Transverse colon (tissue), 4 donors: ENCODE measurements at places on chromosomes 1 and 21. TPM values are rescaled to one million over a fixed set of nuclear protein-coding genes. Genes with fewer than 3 reads are reported as not detected.

DNA sequence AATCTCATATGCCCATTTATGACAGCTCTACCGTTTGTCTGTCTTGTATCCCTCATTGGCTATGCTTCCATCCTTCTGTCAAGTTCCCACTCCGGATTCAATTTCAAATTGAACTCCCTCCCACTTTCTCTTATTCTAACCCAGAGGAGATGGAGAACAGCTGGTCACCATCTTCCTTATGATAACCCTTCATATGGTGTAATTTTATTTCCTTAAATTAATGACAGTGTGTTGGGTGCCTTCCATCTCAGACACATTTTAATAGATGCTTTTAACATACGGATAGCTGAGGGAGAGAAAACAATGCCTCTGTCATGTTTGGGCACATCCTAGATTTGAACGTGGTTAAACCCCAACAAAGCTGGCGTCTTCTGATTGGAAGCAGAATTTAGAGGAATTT, 103.0 kb upstream of the PLXNA2 start:
- no peak for DNase-seq
- H3K27ac ChIP-seq = no peak overlapping the region
- H3K4me1 ChIP-seq = no peaks in the 10 kb centered on the region
- no peaks in the 10 kb centered on the region for H3K36me3 ChIP-seq
- H3K4me3 ChIP-seq = no peak overlapping the region

- H3K4me3 ChIP-seq = no peak overlapping the region
- DNase-seq = no peak
- no peak overlapping the region for H3K27ac ChIP-seq
- H3K36me3 ChIP-seq = no peaks in the 10 kb centered on the region
Measured at GRCh38 chr1:205199931-205200299, 11.6 kb downstream of the DSTYK start.

CHAF1B gene
- 0.37 TPM for total RNA-seq

DNA sequence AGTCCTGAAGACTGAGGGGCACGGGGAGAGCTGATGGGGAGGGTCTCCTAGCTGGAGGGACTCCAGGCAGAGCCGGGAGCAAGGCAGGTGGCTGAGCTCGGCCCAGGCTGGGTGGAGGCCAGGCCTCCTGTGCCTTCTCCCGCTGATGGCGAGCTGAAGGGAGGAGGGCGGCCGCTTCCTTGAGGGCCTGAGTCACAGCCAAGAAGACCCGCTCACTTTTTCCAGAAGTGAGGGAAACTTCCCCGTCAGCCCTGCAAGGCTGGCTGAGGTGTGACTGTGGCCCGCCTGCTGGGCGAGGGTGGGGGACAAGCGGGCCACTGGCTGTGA, 1.7 kb upstream of the VWA1 start:
- H3K4me1 ChIP-seq = peaks cover 86% of the 10 kb centered on the region
- peak overlapping the region; percentile 17 for H3K4me3 ChIP-seq
- H3K27me3 ChIP-seq = no peaks in the 10 kb centered on the region
- no peaks in the 10 kb centered on the region for H3K36me3 ChIP-seq
- DNase-seq = no peak

DNA sequence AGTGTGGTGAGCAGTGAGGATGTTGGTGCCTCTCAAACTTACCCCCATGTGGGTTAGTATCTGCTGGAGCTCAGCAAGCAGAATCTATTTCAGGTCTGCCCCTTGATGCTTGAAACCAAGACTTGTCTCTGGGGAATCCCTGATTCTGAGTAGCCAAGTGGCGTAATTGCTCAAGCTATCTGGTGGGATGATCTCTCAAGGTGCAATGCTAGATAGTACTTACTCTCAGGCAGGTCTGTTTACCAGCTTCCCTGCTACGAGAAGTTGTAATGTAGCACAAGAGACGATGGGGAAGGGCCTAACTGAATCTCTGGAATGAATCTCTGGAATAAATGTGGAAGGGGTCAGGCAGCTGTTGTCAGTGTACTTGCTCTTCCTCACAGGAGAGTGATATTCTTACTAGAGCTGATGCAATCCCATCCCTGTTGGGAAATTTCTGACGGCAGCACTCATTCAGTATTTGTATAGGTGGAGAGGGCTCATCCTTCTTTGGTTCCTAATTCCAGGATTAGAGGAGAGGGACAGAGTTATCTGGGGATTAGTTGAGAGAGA, 65.4 kb downstream of the MACF1 start:
- H3K4me3 ChIP-seq = no peak overlapping the region
- H3K27me3 ChIP-seq = no peaks in the 10 kb centered on the region
- DNase-seq = peak; percentile 14
- H3K36me3 ChIP-seq = no peaks in the 10 kb centered on the region

CAPN9 gene
- total RNA-seq = 35.2 TPM

FAM229A gene
- 16.4 TPM for total RNA-seq

WNT3A gene
- not detected for total RNA-seq

HFM1 gene
- not detected for total RNA-seq

DNA sequence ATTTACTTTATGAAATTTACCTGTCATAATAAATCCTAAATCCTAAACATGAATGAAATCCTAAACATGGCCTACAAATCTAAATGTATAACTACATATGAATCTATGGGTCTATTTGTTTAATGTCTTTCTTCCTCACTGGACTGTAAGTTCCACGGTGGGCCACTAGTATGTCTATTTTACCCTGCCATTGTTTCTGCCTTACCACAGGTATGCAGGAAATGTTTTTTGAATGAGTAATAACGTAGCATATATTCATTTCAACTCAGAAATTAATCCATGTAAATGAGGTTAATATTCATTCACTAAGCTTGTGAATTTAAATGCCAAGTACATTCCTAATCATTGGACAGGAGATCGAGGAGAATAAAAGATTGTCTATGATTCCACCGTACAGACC, 35.3 kb downstream of the B3GALNT2 start:
- no peaks in the 10 kb centered on the region for H3K36me3 ChIP-seq
- no peaks in the 10 kb centered on the region for H3K27me3 ChIP-seq
- no peak overlapping the region for H3K4me3 ChIP-seq
- no peak overlapping the region for H3K27ac ChIP-seq

AMPD1 gene
- not detected for total RNA-seq

DNA sequence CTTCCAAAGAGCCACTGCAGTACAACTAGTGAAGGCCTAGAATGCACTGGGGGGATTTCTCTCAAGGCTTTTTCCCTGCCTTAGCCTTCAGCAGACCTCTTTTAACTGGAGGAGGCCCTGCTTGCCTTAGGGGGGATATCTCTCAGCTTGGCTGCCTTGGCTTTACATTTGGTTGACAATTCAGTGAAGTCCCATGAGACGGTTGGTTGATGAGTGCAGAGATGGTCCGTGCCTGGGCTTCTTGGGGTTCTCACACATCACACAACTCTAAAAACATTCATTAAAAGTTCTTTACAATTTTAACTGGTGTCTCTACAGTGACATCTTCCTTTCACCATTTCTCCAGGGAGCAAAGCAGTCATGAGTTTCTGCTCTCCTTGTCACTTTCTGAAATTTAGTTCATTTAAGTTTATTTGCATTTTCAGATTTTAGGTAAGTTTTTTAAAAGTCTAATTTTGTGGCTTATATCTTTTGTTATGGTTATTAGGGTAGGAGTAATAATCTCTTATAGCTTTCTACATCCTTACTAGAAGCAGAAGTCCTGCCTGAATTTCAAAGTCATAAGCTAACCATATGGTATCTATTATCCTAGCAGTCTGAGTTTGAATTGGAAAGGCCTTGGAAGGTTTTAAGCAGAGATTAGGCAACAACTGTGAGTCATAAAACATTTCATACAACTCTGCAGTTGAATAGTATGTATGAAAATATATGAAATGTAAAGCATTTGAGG, 487.6 kb downstream of the DPYD start:
- H3K4me1 ChIP-seq = no peaks in the 10 kb centered on the region
- no peak overlapping the region for H3K27ac ChIP-seq
- no peaks in the 10 kb centered on the region for H3K27me3 ChIP-seq
- no peak for DNase-seq
- H3K4me3 ChIP-seq = no peak overlapping the region
